ENCODE measurements at places on chromosomes 16 and 17.
A peak's percentile ranks its signal among the peaks of the same experiment; 100 is the strongest.

GRCh38 chr17:20121359-20122253, 112.4 kb downstream of the SPECC1 start:
- DNase-seq = peak; percentile 76

GRCh38 chr16:75197522-75198134, 9.3 kb downstream of the CTRB2 start:
- no peak for DNase-seq

DNA sequence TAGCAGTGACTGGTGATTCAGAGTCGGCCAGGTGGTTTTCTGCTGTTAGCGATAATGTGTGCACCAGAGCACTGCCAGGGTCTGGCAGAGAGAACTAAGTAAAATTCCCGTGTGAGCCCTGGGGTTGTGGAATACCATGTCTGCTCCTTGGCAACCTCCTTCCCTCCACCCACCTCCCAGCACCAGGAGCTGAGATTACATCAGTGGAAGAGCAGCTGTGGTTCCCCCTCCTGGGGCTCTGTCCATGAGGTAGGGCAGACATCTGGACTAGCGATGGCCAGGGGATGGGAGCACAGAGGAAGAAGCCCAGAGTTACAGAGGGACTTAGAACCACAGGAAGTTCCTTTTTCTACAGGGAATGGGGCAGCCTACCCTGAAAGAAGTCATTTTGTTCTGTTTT, 15.8 kb downstream of the CLEC10A start:
- DNase-seq = no peak

DNA sequence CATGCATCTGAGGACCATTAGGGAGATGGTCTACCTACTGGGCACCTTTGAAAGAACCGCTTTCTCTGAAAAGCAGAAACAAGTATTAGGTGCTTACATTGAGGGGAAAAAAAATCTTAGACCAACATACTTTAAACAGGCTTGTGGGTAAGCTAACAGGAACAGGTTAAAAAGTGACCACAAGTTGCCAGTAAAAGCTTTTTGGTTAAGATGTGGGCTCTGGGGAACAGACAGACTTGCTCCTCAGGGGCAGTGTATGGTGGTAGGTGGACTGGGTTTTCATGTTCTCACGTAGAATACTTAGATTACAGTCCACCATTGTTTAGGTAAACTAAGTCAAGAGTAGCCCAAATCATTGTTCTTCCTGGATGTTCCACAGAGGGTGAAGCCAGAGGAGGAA, 41.2 kb downstream of the REXO5 start:
- DNase-seq = no peak

GRCh38 chr17:79154951-79155585, 80.4 kb downstream of the ENGASE start:
- no peak for DNase-seq

- DNase-seq = no peak
Observed at GRCh38 chr17:78709751-78710181, 72.3 kb downstream of the CYTH1 start.

DNA sequence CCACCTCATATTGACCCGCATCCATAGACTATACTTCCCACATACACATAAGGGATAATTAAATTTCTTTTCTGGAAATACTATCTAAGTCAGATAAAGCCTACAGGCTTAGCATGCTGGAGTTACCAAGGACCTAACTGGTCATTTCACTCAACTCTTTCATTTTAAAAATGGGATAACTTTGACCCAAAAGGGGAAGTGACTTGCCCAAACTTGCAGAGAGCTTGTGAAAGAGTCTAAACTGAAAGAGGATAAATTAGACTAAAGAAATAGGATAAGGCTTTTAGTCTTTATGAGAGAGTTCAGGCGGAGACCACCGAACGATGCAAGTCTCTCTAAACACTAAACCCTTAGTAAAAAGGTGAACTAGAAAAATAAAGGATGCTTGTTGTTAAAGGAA, 3.9 kb upstream of the KRT33A start:
- DNase-seq = no peak

DNA sequence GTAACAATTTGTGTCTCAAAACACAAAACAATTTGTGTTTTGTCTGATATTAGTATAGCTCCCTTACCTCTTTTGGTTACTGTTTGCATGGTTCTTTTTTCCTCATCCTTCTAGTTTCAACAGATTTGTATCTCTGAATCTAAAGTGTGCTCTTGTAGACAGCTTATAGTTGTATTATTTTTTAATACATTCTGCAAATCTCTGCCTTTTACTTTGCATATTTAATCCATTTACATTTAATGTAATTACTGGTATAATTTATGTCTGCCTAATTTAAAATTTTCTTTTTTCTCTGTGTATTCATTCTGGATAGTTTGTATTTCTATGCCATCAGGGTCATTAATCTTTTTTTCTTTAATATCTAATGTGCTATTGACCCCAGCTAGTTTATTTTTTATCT, 9.9 kb upstream of the GNAO1 start:
- no peak for DNase-seq

GRCh38 chr16:48366165-48367093, 18.8 kb downstream of the SIAH1 start:
- DNase-seq = peak; percentile 67

All from GM20000 (cell line).